Iris pigment epithelial cell (primary cell): ENCODE measurements at places on chromosomes 11 and 22.

GRCh38 chr11:73135346-73136284 lies 6.5 kb downstream of the FCHSD2 start:
- DNase-seq, result no peak

GRCh38 chr22:41919357-41920224 lies 4.7 kb upstream of the SHISA8 start:
- DNase-seq, result no peak

DNA sequence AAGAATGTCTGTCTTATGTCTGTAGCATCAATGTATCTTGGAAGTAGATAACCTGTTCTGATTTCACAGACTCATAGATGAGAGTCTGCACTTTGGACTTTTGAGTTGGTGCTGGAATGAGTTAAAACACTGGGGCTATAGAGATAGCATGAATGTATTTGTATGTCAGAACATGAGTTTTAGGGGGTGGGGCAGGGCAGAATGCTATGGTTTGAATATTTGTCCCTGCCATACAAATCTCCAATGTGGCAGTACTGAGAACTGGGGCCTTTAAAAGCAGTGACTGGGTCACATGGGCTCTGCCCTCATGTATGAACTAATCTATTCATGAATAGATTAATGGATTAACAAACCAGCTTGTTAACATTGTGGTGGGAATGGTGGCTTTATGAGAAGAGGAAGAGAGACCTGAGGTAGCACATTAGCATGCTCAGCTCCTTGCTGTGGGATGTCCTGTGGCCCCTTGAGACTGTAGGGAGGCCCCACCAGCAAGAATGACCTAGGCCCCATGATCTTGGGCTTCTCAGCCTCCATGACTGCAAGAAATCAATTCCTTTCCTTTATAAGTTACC lies 15.5 kb upstream of the OR52K1 start:
- no peak for DNase-seq

- no peak for DNase-seq
Observed at GRCh38 chr22:49413551-49413950, 414.1 kb downstream of the BRD1 start.

GRCh38 chr22:20776624-20777405 lies 2.9 kb downstream of the SERPIND1 start:
- no peak for DNase-seq

DNA sequence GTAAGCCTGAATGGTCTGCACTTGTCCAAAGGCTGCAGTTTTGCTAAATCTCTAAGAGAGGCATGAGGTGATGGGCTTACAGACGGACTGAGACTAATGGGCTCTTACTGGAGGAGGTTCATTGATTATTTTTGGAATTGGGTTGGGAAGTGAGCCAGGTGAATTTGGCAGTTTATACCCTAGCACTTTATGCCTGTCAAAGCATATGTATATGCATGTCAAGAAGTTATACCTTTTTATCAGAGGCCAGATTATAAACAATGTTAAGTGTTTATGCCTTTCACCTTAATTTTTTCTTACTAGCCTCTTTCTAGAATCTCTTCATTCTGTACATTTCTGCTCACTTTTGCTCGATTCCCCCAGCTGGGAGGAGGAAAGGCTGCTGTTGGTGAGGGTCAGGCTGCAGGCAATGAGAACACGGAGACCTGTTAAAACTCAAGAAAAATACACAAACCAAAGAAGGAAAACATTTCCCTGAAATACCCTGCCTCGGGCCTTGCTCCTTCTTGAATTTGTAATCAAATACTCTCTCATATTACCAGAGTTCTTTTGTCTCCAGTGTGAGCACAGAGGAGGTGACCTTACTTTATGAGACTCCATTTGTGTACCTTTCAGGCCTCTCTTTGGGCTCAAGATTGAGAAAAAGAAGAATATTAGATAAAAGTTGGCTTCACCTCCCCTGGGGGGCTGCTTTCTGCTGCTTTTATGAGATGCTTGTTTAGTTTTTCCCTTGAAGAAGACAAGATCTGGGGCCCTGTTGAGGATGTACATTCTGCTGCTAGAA lies 19.6 kb downstream of the NAT10 start:
- DNase-seq, result no peak

- DNase-seq, result no peak
Observed at GRCh38 chr11:101475699-101476098, 108.1 kb downstream of the TRPC6 start.

GRCh38 chr11:119545978-119546915 lies 123.3 kb upstream of the THY1 start:
- no peak for DNase-seq

DNA sequence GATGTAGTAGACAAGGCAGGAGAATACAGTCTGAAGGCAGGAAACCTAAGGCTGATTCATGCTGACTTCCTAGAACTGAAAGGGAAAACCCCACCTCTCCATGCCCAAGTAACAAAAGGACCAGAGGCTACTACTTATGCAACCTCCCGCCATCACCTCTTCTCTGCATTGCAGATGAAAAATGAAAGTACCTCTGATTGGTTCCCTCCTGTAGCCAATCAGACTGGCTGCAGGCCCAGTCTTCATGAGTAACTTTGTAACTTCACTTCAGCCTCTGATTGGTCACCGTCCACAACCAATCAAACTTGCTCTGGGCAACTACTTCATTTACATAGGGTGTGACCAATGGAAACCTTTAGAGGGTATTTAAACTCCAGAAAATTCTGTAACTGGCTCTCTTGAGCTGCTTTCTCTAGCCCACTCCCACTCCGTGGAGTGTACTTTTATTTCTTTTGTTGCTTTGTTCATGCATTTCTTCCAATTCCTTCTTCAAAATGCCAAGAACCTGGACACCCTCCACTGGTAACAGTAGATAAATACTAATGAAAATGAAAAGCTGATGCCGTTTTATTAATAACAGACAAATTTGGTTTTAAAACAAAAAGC lies 5.2 kb upstream of the MAP6 start:
- peak; percentile 81 for DNase-seq

DNA sequence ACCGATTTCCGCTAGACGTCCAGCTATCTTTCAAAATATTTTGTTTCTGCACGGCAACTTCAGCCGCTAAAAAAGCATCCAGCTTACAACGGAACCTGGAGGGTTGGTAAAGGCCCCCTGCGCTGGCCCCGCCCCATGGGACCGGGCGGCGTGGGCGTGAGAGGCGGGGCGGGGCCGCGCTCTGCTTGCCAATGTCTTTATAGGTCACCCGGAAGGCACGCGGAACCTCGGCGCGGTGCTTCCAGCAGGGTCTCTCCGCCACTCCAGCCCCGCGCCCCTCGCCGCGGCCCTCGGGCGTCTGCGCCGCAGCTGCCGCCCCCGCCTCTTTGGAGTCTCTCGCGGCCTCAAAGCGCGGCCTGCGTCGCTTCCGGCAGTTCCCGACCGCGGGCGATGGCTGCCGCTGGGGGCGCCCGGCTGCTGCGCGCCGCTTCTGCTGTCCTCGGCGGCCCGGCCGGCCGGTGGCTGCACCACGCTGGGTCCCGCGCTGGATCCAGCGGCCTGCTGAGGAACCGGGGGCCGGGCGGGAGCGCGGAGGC lies at the start of gene FDX1:
Gene FDX1, plus strand, starts transcription at position 218 of the 536 bp plus-strand sequence. Its CDS starts 173 bp downstream, at position 391.
- peak; percentile 87 for DNase-seq

- DNase-seq, result peak; percentile 97
Observed at GRCh38 chr11:94134651-94135512, 6.2 kb downstream of the PANX1 start.

DNA sequence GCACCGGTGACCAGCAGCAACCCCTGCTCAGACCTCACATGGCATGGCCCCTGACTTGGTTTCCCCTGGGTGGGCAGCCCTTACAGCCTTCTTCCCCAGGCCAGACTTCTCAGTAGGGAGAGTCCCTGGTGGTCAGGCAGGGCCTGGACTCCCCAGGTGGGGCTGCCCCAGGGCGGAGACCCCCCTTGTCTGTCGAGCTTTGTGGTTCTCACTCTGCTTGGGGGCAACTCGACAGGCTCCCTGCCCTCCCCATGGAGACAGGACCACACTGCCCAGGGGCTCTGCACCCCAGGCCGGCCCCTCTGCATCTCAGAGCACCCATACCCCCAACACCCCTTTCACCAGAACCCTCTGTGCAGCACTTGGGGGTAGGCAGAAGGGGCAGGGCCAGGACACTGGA lies 87.7 kb downstream of the MORC2 start:
- no peak for DNase-seq
